ENCODE measurements at places on chromosomes 3 and 15. TPM values are rescaled to one million over a fixed set of nuclear protein-coding genes. Genes with fewer than 3 reads are reported as not detected.

The GOLGA8T gene
- total RNA-seq = 0.21 TPM

The MME gene
- not detected for total RNA-seq

The PAK6 gene
- total RNA-seq = 0.18 TPM

The CHRM5 gene
- total RNA-seq = not detected

The MORC1 gene
- total RNA-seq = not detected

The RFTN1 gene
- 84.8 TPM for total RNA-seq

The ZNF717 gene
- total RNA-seq = 10.0 TPM

The FGF12 gene
- not detected for total RNA-seq

The DAZL gene
- total RNA-seq = not detected

The PIERCE2 gene
- not detected for total RNA-seq

DNA sequence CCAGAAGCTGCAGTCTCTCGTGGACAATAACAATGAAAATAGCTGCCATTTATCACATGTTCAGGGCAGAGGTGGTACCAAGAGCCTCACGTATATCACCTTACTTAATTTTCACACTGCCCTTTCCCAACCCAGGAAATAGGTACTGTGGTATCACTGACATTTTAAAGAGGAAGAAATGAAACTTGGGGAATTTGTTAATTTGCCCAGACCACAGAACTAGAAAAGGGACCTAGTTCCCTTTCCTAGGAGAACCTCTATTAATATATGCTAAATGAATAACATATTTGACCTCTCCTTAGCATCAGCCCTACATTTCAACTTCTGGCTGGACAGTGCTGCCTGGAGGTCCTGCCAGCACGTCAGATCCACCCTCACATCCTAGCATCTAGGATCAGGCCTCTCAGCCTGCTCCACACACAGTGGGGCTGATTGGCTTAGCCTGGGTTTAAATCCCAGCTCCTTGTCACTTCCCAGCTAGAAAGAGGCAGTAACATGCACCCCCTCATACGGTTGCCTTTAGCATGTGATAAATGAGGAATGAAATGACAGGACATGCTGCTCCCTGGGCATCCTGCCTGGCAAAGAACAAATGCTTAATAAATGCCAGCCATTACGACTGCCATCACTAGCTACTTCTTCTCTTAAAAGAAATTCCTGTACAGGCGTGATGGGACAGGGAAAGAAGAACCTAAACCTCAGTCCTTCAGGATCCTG lies 95.1 kb upstream of the TNFAIP8L3 start:
- no peak overlapping the region for H3K27ac ChIP-seq
- peaks cover 5% of the 10 kb centered on the region for H3K4me1 ChIP-seq
- no peak overlapping the region for H3K4me3 ChIP-seq
- no peak for DNase-seq
- H3K36me3 ChIP-seq = no peaks in the 10 kb centered on the region

- H3K4me3 ChIP-seq = no peak overlapping the region
- H3K27ac ChIP-seq = no peak overlapping the region
- H3K27me3 ChIP-seq = peaks cover 7% of the 10 kb centered on the region
- no peaks in the 10 kb centered on the region for H3K36me3 ChIP-seq
- no peak for DNase-seq
Observed at GRCh38 chr15:37057831-37058230, 42.5 kb downstream of the MEIS2 start.

- H3K27ac ChIP-seq = no peak overlapping the region
- peak overlapping the region; percentile 35 for H3K4me3 ChIP-seq
- no peaks in the 10 kb centered on the region for H3K27me3 ChIP-seq
- H3K36me3 ChIP-seq = no peaks in the 10 kb centered on the region
- DNase-seq = no peak
- peaks cover 28% of the 10 kb centered on the region for H3K4me1 ChIP-seq
Observed at GRCh38 chr3:114212646-114213045, 24.7 kb downstream of the ZNF80 start.

DNA sequence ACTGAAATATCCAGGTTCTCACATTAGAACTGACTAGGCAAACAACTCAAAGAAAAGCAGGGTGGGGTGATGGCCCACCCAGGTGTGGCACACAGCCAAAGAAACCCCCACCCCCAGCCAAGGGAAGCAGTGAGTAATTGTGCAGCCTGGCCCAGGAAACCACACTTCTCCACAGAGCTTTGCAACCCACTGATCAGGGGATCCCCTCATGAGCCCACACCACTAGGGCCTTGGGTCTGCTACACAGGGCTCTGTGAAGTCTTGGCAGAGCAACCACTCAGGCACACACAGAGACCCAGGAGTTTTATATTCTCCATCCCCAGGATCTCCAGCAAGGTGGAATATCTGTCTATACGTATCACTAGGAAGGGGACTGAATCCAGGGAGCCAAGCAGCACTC lies 22.2 kb upstream of the TRIM42 start:
- H3K4me3 ChIP-seq = no peak overlapping the region
- H3K4me1 ChIP-seq = no peaks in the 10 kb centered on the region
- H3K27me3 ChIP-seq = peaks cover 7% of the 10 kb centered on the region
- H3K36me3 ChIP-seq = no peaks in the 10 kb centered on the region
- DNase-seq = no peak

DNA sequence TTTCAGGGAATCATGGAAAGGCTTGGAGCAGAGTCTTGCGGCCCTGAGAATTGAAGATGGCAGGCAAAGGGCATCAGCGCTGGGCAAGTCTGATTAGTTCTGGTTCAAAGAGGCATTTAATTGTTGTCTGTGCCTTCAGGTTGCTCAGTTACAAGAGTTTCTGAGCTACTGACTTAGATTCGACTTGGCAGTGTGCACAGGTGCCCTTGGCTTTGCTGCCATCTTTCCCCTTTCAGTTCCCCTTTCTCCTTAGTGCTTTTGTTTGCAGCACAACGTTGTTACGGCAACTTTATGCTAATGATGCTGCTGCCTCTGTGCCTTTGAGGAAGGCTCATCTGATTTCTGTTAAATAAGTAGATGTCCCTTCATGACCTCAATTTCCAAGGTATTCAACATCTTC lies 12.5 kb downstream of the P2RY14 start:
- H3K4me1 ChIP-seq = peaks cover 27% of the 10 kb centered on the region
- H3K27ac ChIP-seq = no peak overlapping the region
- no peak overlapping the region for H3K4me3 ChIP-seq
- H3K36me3 ChIP-seq = peaks cover 10% of the 10 kb centered on the region

- H3K4me1 ChIP-seq = no peaks in the 10 kb centered on the region
- peaks cover 13% of the 10 kb centered on the region for H3K27me3 ChIP-seq
- no peak for DNase-seq
Observed at GRCh38 chr3:75224412-75224811, 439.7 kb upstream of the FRG2C start.

- H3K27ac ChIP-seq = no peak overlapping the region
- no peak overlapping the region for H3K4me3 ChIP-seq
- H3K27me3 ChIP-seq = no peaks in the 10 kb centered on the region
- no peak for DNase-seq
Observed at GRCh38 chr3:128083396-128083795, 31.2 kb downstream of the SEC61A1 start.

GRCh38 chr3:28978092-28978491 lies 302.8 kb upstream of the RBMS3 start:
- no peak for DNase-seq
- H3K27me3 ChIP-seq = peaks cover 4% of the 10 kb centered on the region
- H3K4me3 ChIP-seq = no peak overlapping the region

- DNase-seq = no peak
- peaks cover 2% of the 10 kb centered on the region for H3K4me1 ChIP-seq
- H3K36me3 ChIP-seq = no peaks in the 10 kb centered on the region
- no peak overlapping the region for H3K27ac ChIP-seq
- no peak overlapping the region for H3K4me3 ChIP-seq
Observed at GRCh38 chr3:112627419-112627818, 13.5 kb downstream of the CCDC80 start.

DNA sequence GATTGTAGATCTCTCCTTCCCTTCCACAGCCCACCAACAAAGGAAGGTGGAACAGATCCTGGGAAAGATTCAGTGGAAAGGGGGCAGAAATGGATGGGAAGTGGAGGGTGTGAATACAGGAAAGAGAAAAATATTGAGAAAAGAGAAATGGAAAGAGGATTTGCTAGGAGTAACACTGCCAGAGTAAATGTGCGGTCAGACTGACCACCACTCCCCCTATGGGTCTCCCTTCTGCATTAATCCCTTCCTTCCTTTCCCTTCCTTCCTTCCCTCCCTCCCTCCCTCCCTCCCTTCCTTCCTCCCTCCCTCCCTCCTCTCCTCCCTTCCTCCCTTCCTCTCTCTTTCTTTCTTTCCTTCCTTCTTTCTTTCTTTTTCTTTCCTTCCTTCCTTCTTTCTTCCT lies 12.0 kb upstream of the COMMD2 start:
- H3K4me3 ChIP-seq = no peak overlapping the region
- H3K27me3 ChIP-seq = peaks cover 19% of the 10 kb centered on the region
- no peaks in the 10 kb centered on the region for H3K36me3 ChIP-seq
- H3K27ac ChIP-seq = no peak overlapping the region
- H3K4me1 ChIP-seq = no peaks in the 10 kb centered on the region

DNA sequence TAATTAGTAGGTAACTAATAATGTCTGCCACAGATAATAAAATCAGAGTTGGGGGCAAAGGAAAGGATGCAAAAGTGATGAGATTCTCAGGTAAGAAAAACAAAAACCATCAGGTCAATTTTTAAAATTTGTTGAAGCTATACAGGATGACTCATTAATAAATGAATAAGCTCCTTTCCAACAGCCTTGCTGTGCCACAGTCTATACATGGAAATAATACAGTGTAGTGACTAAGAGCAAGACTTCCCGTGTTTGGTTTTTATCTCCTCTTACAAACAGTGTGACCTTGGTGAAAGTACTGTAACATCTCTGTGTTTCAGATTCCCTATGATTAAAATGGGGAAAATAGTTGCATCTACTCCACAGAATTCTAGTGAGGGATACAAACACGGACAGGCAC lies 331.6 kb downstream of the PYDC2 start:
- no peaks in the 10 kb centered on the region for H3K36me3 ChIP-seq
- DNase-seq = no peak
- no peak overlapping the region for H3K4me3 ChIP-seq
- H3K27ac ChIP-seq = no peak overlapping the region
- H3K4me1 ChIP-seq = no peaks in the 10 kb centered on the region
- H3K27me3 ChIP-seq = no peaks in the 10 kb centered on the region

- H3K4me1 ChIP-seq = peaks cover 6% of the 10 kb centered on the region
- DNase-seq = no peak
- no peak overlapping the region for H3K27ac ChIP-seq
- H3K36me3 ChIP-seq = no peaks in the 10 kb centered on the region
Observed at GRCh38 chr15:29131840-29132420, 137.7 kb downstream of the NSMCE3 start.

DNA sequence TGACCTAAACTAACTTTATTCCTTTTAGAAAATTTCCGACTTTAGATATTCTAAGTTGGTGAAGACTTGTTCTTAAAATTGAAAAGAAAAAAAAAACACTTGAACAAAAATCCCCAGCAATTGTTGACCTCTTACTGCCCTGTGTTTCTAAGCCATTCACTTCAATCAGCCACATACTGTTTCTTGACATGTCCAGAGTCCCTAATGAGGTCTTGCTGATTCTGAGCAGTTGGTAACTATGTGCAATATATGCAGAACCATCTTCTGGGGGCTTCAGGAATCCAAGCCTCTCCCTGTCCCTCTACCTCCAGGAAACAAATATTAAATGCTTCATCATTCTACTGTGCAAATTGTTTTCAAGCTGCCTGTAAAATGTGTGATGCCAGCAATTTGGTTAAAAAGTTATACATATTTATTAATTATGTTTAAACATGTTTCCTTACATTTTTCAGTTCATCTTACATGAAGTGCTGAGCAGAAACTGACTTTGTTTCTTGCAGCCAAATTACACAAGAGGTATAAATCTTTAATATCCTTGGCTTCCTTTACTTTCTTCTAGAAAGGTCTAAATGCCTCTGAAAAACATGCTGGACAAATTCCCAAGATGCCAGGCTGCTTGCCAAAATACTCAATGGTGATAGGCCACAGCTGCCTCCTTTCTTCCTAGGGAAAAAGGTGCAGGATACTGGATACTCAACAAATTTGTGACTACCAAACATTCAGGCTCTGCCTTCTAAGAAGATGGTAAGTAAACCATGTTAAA lies 19.8 kb upstream of the GYG1 start:
- H3K27me3 ChIP-seq = no peaks in the 10 kb centered on the region
- no peak for DNase-seq
- no peaks in the 10 kb centered on the region for H3K36me3 ChIP-seq
- peaks cover 1% of the 10 kb centered on the region for H3K4me1 ChIP-seq

GRCh38 chr3:127574880-127575878 lies 15.4 kb downstream of the TPRA1 start:
- H3K27ac ChIP-seq = no peak overlapping the region
- no peak overlapping the region for H3K4me3 ChIP-seq
- H3K27me3 ChIP-seq = no peaks in the 10 kb centered on the region

GRCh38 chr3:191624299-191624698 lies 163.3 kb downstream of the PYDC2 start:
- H3K4me3 ChIP-seq = no peak overlapping the region
- DNase-seq = no peak
- no peaks in the 10 kb centered on the region for H3K4me1 ChIP-seq
- no peaks in the 10 kb centered on the region for H3K27me3 ChIP-seq
- no peak overlapping the region for H3K27ac ChIP-seq

- DNase-seq = no peak
- peaks cover 10% of the 10 kb centered on the region for H3K4me1 ChIP-seq
- no peaks in the 10 kb centered on the region for H3K27me3 ChIP-seq
- H3K36me3 ChIP-seq = peaks cover 3% of the 10 kb centered on the region
- H3K27ac ChIP-seq = no peak overlapping the region
Observed at GRCh38 chr3:171321559-171322360, 138.4 kb downstream of the TNIK start.

DNA sequence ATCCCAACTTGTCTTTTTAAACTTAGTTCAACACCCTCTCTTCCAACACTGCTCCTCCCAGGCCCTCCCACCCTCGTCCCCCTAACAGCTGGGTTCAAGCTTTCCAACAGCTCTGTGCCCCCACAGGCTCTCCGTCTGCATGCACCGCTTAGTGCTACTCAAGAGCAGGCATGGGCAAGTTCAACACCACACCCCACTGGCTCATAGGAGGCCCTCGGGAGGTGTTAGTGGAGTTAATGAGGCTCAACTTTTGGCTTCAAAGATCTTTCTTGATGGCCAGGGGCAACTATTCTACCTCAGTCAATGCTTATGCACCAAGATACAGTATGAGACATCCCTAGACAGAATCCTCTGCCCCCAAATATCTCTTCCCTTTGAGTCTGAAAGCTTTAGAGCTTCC lies 114.4 kb downstream of the ANP32A start:
- no peaks in the 10 kb centered on the region for H3K4me1 ChIP-seq
- H3K36me3 ChIP-seq = no peaks in the 10 kb centered on the region
- peaks cover 8% of the 10 kb centered on the region for H3K27me3 ChIP-seq
- H3K4me3 ChIP-seq = no peak overlapping the region
- no peak for DNase-seq
- H3K27ac ChIP-seq = no peak overlapping the region

- H3K27me3 ChIP-seq = peaks cover 6% of the 10 kb centered on the region
- peaks cover 17% of the 10 kb centered on the region for H3K36me3 ChIP-seq
- DNase-seq = peak; percentile 60
- no peak overlapping the region for H3K4me3 ChIP-seq
- peaks cover 10% of the 10 kb centered on the region for H3K4me1 ChIP-seq
- H3K27ac ChIP-seq = peak overlapping the region; percentile 56
Observed at GRCh38 chr15:89068325-89068784, 19.9 kb upstream of the ABHD2 start.

DNA sequence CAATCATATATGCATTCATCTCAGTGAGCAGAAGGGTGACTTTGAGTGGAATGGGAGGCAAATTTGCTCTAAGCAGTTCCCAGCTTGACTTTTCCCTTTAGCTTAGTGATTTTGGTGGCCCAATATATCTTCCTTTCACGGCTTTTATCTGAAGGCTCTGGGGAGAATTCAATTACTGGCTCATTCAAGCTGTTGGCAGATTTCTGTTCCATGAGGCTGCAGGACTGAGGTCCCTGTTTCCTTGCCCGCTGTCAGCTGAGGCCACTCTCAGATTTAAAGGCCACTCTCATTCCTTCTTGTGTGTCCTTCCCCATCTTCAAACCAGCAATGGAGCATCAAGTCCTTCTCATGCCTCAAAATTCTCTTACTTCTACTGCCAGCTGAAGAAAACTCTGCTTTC lies 170.4 kb upstream of the ATP10A start:
- H3K27me3 ChIP-seq = peaks cover 17% of the 10 kb centered on the region
- H3K4me1 ChIP-seq = no peaks in the 10 kb centered on the region

Data from activated naive CD8-positive, alpha-beta T cell treated with anti-CD3 and anti-CD28 coated beads for 36 hours (primary cell).